GM12878 (cell line): ENCODE measurements at places on chromosomes 16 and 17.
A peak's percentile ranks its signal among the peaks of the same experiment; 100 is the strongest.

GRCh38 chr17:42561897-42562387, at the start of gene COASY:
COASY (plus strand) TSS chr17:42562148; CDS start chr17:42562623, 475 bp downstream.
- peaks cover 12% of the 10 kb centered on the region; the same call in 1 of the 2 replicates for H3K36me3 ChIP-seq
- peak; percentile 96 for DNase-seq
- peak within 1 kb of the TSS; percentile 76 for H3K4me3 ChIP-seq
- H3K27ac ChIP-seq: peak within 1 kb of the TSS; percentile 93
- H3K4me1 ChIP-seq: peaks cover 21% of the 10 kb centered on the region

- DNase-seq: no peak
- no peaks in the 10 kb centered on the region for H3K27me3 ChIP-seq
- no peaks in the 10 kb centered on the region for H3K4me1 ChIP-seq
- no peak overlapping the region for H3K4me3 ChIP-seq
- H3K36me3 ChIP-seq: peaks cover 20% of the 10 kb centered on the region
Observed at GRCh38 chr16:67865318-67865717, 7.5 kb upstream of the EDC4 start.

GRCh38 chr16:73000020-73000906, 47.7 kb downstream of the ZFHX3 start:
- H3K27me3 ChIP-seq: no peaks in the 10 kb centered on the region
- no peaks in the 10 kb centered on the region for H3K36me3 ChIP-seq
- no peak overlapping the region for H3K4me3 ChIP-seq
- no peak overlapping the region for H3K27ac ChIP-seq
- H3K4me1 ChIP-seq: no peaks in the 10 kb centered on the region
- no peak for DNase-seq

DNA sequence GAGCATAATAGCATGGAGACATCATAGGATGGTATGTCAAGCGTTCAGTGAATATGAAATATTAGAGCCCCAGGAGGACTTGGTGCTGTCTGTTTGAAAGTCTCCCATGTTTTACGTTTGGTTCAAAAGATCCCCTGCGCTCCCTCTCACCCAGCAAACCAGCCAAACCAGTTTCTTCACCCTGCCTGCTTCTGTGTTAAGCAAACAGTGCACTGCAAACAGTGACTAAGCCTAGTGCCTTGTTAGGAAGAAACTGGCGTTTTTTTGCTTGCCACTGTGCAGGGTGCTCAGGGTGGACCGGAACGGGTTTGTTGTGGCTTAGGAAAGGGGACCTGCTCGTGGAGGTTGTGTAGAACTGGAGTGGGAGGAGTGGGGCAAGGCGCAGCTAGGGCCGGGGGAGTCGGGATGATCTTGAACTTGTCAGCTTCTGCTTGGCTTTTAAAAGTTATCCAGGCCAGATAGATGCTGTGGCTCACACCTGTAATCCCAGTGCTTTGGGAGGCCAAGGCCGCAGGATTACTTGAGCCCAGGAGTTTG, 7.7 kb downstream of the CDH1 start:
- DNase-seq: no peak
- no peaks in the 10 kb centered on the region for H3K36me3 ChIP-seq
- no peak overlapping the region for H3K27ac ChIP-seq
